NK-92 treated with Interleukin-12 subunit alpha and Interleukin-12 subunit beta, amount 100 ng/mL, for 24 hours (cell line): ENCODE measurements at places on chromosomes 4 and X.

- DNase-seq: no peak
These were observed 125.2 kb downstream of the PACRGL start for GRCh38 chr4:20825505-20825904.

GRCh38 chrX:153885208-153885787 lies 675 bp downstream of the L1CAM start:
- no peak for DNase-seq

DNA sequence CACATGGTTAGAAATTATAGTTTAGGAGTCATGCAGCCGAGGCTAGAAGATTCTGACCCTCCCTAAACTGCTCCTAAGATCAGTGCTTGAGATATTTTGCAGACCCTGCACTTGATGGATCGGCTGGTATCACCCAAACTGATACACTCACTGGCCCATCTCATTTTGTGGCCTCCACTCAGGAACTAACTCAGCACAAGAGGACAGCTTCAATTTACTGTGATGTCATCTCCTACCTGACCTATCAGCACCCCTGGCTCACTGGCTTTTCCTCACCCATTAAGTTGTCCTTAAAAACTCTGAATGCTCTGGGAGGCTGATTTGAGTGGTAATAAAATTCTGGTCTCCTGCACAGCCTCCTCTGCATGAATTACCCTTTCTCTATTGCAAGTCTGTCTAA lies 450.9 kb downstream of the PCDH10 start:
- no peak for DNase-seq

DNA sequence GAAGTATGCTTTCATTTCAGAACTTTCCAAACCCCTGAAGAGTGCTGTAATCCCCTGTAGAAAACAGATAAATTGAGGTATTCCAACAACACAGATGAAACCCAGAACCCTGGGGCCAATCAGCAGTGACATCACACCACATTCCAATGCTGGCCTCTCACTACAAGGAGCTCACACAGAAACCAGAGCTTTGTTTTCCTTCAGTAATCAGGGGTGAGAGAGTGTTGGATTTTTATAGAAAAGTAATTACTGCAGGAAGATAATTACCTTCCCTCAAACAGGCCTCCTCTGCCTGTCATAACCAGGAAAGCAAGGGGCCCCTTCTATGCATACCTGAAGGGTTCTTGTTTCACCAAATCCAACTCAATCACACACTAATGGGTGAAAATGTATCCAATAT lies 246.2 kb downstream of the SCFD2 start:
- no peak for DNase-seq

DNA sequence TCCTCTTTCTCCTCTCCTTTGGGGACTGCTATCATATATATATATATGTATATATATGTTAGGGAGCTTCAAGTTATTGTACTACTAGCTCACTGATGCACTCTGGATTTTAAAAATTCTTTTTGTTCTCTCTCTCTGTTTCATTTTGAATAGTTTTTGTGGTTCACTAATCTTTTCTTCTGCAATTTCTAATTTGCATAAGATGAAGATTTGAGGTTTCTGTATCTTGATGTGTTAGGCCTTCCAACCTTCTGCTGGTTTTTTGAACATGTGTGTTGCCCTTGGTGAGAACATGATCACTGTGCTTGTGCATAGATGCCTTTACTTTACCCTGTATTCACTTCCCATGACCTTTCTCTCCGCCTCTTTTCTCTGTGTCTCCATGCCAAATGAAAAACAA lies 7.8 kb upstream of the ZNF718 start:
- DNase-seq: no peak

- no peak for DNase-seq
These were observed 10.6 kb downstream of the HGFAC start for GRCh38 chr4:3452376-3452775.

DNA sequence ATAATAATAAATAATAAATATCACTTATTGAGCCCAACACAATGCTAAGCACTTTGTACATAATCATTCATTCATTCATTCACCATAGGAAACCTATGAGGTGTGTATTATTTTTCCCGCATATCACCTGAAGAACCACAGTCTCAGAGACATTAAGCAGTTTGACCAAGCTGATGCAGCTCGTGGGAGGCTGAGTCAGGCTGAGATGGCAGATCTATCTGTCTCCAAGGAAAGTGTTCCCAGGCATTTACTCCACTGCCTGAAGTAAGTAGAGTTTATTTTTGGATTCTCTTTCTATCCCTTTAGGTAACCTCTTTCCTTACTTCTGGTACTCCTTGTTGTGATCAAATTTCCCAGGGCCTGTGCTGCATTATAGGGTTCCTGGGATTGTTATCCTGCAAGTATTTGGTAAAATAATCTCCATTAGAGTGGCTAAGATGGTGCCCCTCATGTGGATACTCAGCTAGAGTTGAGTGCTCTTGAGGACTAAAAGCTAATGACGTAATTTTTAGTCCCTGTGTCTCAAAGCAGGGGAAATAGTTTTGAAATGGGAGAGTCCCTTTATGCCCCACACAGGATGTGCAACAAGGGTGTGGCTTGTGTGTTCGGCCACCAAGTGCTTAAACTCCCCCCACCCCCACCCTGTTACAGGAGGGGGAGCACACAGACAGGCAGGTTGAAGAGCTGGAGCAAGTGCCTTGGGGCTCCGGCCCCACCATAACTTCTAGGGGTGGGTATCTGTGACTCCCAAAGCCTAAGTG lies 467.0 kb downstream of the STIM2 start:
- DNase-seq: peak; percentile 54

DNA sequence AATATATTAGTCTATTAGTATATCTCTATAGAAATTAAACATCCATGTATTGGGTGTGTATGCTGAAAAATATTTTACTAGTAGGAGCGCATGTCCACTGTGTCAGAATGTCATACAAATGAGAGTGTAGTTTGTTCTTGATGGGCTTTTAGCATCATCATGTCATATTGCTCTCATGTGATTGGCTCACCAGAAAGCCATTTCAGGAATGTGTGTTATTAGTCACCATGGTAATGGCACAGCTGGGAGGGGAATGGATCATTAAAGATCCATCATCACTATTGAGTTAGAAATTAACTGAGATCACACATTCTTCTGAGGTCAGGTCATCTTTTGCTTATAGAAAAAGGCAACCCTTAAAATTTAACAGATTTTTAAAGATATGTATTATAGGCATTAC lies 77.3 kb downstream of the PHEX start:
- DNase-seq: no peak

GRCh38 chr4:56212774-56213173 lies 174.5 kb downstream of the AASDH start:
- no peak for DNase-seq

- no peak for DNase-seq
These were observed at the start of gene ETNPPL for GRCh38 chr4:108762559-108763225. Gene ETNPPL, minus strand, starts transcription at chr4:108763053. Its CDS starts 155 bp downstream, at chr4:108762898.

- no peak for DNase-seq
These were observed 1522.5 kb downstream of the ARAP2 start for GRCh38 chr4:34721835-34722234.
